A673 (cell line): ENCODE measurements at places on chromosomes 13 and 19.

- no peaks in the 10 kb centered on the region for H3K27me3 ChIP-seq
- H3K27ac ChIP-seq = no peak overlapping the region
- no peak for DNase-seq
- H3K4me3 ChIP-seq = no peak overlapping the region
Measured at GRCh38 chr13:98771838-98772611, 19.6 kb upstream of the SLC15A1 start.

- H3K27ac ChIP-seq = peak overlapping the region; percentile 24
- no peak for DNase-seq
- no peak overlapping the region for H3K4me3 ChIP-seq
- H3K27me3 ChIP-seq = no peaks in the 10 kb centered on the region
- peaks cover 9% of the 10 kb centered on the region for H3K36me3 ChIP-seq
Measured at GRCh38 chr13:59891053-59891452, 272.7 kb downstream of the DIAPH3 start.

GRCh38 chr13:40060296-40061007 is 405.0 kb downstream of the COG6 start:
- H3K4me1 ChIP-seq = peaks cover 50% of the 10 kb centered on the region
- DNase-seq = peak; percentile 87

GRCh38 chr13:100680131-100680530 is 5.5 kb upstream of the TMTC4 start:
- no peak overlapping the region for H3K27ac ChIP-seq
- peaks cover 7% of the 10 kb centered on the region for H3K4me1 ChIP-seq
- no peaks in the 10 kb centered on the region for H3K36me3 ChIP-seq
- no peak for DNase-seq
- H3K27me3 ChIP-seq = no peaks in the 10 kb centered on the region
- no peak overlapping the region for H3K4me3 ChIP-seq

- H3K36me3 ChIP-seq = peaks cover 4% of the 10 kb centered on the region
- H3K4me1 ChIP-seq = no peaks in the 10 kb centered on the region
- H3K27ac ChIP-seq = peak overlapping the region; percentile 68
Measured at GRCh38 chr19:44142059-44142433, 692 bp downstream of the ZNF234 start.

DNA sequence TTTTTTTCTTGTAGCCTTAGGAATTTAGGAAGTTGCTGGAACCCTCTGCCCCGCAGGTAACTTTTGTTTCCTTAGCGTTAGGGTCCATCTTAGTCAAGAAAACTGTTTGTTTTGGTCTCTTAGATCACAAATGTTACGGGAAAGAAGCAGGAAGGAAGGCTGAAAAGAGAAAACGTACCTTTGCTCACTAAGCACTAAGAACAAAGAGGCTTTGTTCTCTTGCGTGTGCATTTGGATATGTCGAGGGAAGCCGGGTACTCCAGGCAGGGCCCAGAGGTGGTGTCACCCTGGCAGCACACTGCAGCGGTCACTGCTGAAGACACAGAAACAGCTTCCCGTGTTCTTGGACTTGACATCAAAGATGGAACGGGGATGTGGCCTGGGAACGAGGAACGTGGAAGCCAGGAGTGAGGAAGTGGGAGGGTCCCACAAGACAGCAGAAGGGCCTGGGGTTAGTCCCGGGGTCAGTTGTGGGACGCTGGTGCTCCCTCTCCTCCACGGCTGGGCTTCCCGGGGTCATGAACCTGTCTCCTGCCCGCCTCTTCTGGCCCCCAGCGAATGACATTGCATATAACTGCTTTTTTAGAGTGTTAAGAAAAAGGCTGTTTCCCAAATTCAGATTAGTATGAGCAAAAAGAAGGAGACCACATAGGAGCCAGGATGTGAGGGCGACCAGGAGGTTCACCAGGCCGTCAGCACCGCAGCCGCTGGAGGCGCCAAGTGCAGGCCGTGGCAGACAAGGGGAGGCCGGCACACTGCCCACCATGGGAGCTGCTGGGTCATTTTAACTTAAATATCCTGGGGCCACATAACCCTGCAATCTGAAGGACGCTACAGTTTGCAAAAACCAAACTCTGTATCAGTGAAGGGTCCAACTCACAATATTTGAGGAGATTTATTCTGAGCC is 31.6 kb downstream of the ATP11A start:
- no peaks in the 10 kb centered on the region for H3K4me1 ChIP-seq
- H3K27ac ChIP-seq = no peak overlapping the region
- no peaks in the 10 kb centered on the region for H3K36me3 ChIP-seq
- no peak for DNase-seq
- no peaks in the 10 kb centered on the region for H3K27me3 ChIP-seq

DNA sequence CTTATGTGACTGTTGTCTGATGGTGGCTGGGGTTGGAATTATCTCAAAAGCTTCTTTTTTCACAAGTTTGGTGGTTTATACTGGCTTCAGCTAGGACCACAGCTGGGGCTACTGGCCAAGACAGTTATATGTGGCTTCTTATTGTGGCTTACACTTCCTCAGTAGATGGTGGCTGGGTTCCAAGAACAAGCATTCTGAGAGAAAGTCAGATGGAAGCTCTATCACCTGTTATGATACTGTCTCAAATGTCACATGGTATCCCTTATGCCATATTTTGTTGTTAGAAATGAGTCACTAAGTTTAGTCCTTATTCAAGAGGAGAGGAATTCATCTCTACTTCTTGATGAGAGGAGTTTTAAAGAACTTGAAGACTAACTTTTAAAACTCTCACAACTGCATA is 41.6 kb downstream of the NDFIP2 start:
- H3K36me3 ChIP-seq = no peaks in the 10 kb centered on the region
- no peak for DNase-seq
- no peak overlapping the region for H3K4me3 ChIP-seq
- no peak overlapping the region for H3K27ac ChIP-seq
- no peaks in the 10 kb centered on the region for H3K27me3 ChIP-seq

DNA sequence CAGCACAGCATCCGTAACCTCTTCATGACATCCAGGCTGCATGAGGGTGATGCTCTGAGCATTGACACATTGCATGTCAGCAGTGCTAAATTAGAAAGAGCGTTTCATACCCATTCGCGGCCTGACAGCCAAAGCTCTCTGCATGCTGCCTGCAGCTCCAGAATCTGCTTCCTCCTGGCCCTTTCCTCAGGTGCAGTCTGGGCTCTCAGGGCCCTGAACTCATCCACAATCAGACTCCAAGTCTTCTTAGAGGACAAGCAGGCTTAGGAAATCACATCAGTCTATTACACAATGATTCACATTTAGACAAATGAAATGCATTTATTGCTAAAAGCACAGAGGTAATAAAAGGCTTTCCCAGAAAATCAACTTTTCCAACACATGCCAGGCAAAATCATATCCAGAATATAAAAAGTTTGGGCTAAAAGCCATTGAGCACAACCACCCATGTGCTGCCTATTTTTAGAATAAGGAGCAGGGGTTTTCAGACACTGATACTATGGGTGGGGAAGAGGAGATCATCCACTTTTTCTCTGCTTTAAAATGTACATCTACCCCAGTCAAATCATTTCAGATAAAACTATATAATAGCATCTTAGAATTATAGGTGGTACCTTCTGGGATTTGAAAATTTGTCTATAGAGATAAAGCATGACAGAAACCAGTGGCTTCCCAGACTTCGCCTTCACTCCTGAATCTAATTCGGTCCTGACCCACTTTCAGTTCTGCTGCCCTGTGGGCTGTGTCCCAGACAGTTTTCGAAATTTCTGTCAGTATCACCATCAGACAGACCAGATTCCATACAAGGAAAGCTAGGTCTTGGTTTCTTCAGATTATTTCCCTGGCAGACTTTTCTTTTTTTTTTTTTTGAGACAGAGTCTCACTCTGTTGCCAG is 109.3 kb downstream of the COL4A2 start:
- no peaks in the 10 kb centered on the region for H3K27me3 ChIP-seq
- H3K4me3 ChIP-seq = no peak overlapping the region
- H3K4me1 ChIP-seq = peaks cover 16% of the 10 kb centered on the region
- H3K27ac ChIP-seq = no peak overlapping the region
- no peaks in the 10 kb centered on the region for H3K36me3 ChIP-seq

- H3K36me3 ChIP-seq = no peaks in the 10 kb centered on the region
- H3K4me1 ChIP-seq = no peaks in the 10 kb centered on the region
- H3K27ac ChIP-seq = no peak overlapping the region
- H3K4me3 ChIP-seq = no peak overlapping the region
- H3K27me3 ChIP-seq = no peaks in the 10 kb centered on the region
Measured at GRCh38 chr19:50268041-50268440, 61.1 kb downstream of the KCNC3 start.

DNA sequence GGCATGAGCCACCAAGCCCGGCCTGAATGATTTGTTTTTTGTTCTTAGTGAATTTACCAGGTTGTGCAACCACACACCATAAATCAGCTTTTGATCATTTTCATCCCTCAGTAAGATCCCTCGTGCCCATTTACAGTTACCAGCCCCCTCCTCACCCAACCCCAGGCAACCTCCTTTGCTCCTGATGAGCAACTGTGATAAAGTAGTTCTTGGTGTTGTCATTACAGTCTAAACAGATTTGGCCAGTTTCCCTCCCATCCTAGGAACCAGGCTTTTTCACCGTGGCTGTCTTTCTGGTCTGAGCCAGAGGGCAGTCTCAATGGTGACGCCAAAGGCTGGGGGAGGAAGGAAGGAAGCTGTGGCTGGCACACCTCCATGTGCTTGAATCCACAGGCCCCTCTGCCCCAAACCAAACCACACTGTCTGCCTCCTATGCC is 61.2 kb upstream of the WDFY2 start:
- H3K27ac ChIP-seq = peak overlapping the region; percentile 39
- H3K4me1 ChIP-seq = peaks cover 43% of the 10 kb centered on the region
- peak; percentile 61 for DNase-seq
- H3K27me3 ChIP-seq = no peaks in the 10 kb centered on the region
- H3K36me3 ChIP-seq = no peaks in the 10 kb centered on the region

- no peak overlapping the region for H3K27ac ChIP-seq
- DNase-seq = no peak
Measured at GRCh38 chr19:8643860-8644653, 13.6 kb downstream of the NFILZ start.

GRCh38 chr19:10173527-10173926 is 21.2 kb downstream of the DNMT1 start:
- no peak overlapping the region for H3K27ac ChIP-seq
- no peaks in the 10 kb centered on the region for H3K4me1 ChIP-seq
- peaks cover 80% of the 10 kb centered on the region for H3K36me3 ChIP-seq
- no peaks in the 10 kb centered on the region for H3K27me3 ChIP-seq

DNA sequence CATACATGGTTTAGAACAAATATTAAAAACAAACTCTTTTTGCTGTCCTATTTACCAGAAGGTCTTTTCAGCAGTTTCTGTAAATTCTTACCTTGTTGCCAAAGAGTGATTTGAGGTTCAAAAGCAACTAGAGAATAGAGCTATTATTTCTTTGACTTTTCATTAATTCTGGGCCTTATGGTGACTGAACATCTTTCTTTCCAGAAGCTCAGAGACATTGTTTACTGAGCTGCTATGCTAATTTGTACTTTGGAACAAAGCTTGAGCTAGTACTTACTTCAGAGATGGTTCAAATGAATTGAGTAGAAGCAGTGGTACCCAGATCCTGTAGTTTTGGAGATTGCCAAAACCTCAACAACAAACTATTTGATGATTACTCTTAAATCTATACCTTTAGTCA is 331.2 kb downstream of the SPRY2 start:
- no peak overlapping the region for H3K27ac ChIP-seq
- no peaks in the 10 kb centered on the region for H3K27me3 ChIP-seq
- DNase-seq = no peak
- H3K36me3 ChIP-seq = no peaks in the 10 kb centered on the region
- H3K4me3 ChIP-seq = no peak overlapping the region

GRCh38 chr13:111241006-111241755 is 79.3 kb upstream of the TEX29 start:
- H3K36me3 ChIP-seq = peaks cover 5% of the 10 kb centered on the region
- no peak for DNase-seq
- no peak overlapping the region for H3K27ac ChIP-seq
- no peaks in the 10 kb centered on the region for H3K27me3 ChIP-seq
- H3K4me1 ChIP-seq = no peaks in the 10 kb centered on the region

- DNase-seq = peak; percentile 30
- no peaks in the 10 kb centered on the region for H3K4me1 ChIP-seq
- no peaks in the 10 kb centered on the region for H3K27me3 ChIP-seq
- H3K36me3 ChIP-seq = no peaks in the 10 kb centered on the region
- peak overlapping the region; percentile 92 for H3K27ac ChIP-seq
Measured at GRCh38 chr19:33175886-33176669, 18.1 kb upstream of the LRP3 start.

GRCh38 chr19:15249972-15250639 is 17.9 kb upstream of the EPHX3 start:
- H3K27me3 ChIP-seq = no peaks in the 10 kb centered on the region
- DNase-seq = no peak
- H3K36me3 ChIP-seq = peaks cover 71% of the 10 kb centered on the region
- no peak overlapping the region for H3K4me3 ChIP-seq
- H3K27ac ChIP-seq = peak overlapping the region; percentile 29

DNA sequence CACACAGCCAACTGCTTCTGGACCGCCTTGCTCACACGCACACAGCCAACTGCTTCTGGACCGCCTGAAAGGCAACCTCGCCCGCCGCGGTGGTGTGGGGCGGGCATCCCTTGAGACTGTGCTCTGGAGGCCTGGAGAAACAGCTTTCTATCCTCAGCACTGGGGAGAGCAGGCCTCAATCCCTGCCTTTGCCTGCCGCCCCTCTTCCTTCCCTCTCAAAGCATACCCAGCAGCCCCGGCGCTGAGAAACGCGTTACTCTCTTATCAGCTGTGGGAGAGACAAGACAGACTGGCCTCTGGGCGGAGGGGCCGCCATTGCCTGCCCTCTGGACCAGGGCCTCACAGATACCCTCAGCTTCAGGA is 2.9 kb downstream of the LIPE start:
- DNase-seq = no peak
- H3K27ac ChIP-seq = no peak overlapping the region
- H3K27me3 ChIP-seq = no peaks in the 10 kb centered on the region
- no peak overlapping the region for H3K4me3 ChIP-seq
- H3K36me3 ChIP-seq = no peaks in the 10 kb centered on the region

- no peaks in the 10 kb centered on the region for H3K4me1 ChIP-seq
- H3K27me3 ChIP-seq = no peaks in the 10 kb centered on the region
- DNase-seq = no peak
- no peak overlapping the region for H3K4me3 ChIP-seq
- no peaks in the 10 kb centered on the region for H3K36me3 ChIP-seq
- no peak overlapping the region for H3K27ac ChIP-seq
Measured at GRCh38 chr13:111228262-111229144, 91.9 kb upstream of the TEX29 start.

DNA sequence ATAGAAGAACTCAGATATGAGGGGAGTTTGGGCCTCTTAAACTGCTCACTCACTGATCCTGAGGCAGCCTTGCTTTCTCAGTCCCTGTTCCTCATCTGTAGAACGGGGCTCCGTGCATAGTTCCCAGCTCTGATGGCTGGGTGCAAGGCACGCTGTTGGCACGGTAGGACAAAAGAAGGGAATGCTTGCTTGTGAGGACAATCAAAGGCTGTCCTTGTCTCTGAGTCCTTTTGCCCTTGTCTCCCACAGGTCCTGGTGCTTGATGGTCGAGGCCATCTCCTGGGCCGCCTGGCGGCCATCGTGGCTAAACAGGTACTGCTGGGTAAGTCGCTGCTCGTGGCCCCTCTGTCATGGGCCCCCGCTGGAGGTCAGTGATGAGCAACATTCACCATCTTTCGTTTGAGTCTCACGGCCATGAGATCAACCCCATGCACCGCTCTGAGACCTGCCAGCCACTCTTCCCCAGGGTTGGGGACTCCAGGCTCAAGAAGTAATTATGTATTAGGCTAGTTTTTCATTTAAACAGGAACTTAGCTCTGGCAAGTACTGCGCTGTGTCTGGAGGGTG is 2.3 kb downstream of the RPL13A start:
- peaks cover 54% of the 10 kb centered on the region for H3K36me3 ChIP-seq
- peaks cover 16% of the 10 kb centered on the region for H3K4me1 ChIP-seq
- peak overlapping the region; percentile 83 for H3K4me3 ChIP-seq
- no peak for DNase-seq
- peak overlapping the region; percentile 97 for H3K27ac ChIP-seq
- no peaks in the 10 kb centered on the region for H3K27me3 ChIP-seq
